ENCODE measurements at places on chromosomes 13 and 19.

GRCh38 chr19:18016209-18016910 is 8.4 kb downstream of the ARRDC2 start:
- no peak for DNase-seq

GRCh38 chr19:15456441-15456840 is 6.7 kb upstream of the WIZ start:
- DNase-seq, result no peak

DNA sequence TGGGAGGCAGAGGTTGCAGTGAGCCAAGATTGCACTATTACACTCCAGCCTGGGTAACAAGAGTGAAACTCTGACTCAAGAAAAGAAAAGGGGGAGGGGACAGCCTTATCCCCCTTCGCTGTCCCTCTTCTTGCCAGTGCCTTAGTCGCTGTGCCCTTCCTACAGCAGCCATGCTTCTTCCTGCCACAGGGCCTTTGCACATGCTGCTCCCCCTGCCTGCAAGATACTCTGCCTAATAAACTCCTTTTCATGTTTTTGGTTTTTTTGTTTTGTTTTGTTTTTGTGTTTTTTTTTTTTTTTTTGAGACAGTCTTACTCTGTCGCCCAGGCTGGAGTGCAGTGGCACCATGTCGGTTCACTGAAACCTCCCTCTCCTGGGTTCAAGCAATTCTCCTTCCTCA is 21.4 kb downstream of the NWD1 start:
- DNase-seq, result no peak

DNA sequence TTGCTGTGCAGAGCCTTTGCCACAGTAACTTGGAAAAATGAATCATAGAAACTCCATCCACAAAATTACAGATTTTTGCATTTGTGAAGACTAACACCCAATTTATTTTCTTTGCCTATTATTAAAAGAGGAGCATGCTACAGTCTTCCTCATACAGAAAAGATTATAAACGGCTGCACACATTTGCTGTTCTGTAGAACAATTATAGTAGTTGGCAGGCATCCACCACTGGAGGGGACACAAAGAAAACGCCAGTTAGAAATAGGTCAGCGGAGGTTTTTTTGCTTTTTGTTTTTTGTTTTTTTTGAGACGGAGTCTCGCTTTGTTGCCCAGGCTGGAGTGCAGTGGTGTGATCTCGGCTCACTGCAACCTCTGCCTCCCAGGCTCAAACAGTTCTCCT is 51.6 kb downstream of the SACS start:
- DNase-seq, result no peak

- DNase-seq, result no peak
Measured at GRCh38 chr13:73190477-73190876, 131.7 kb downstream of the KLF5 start.

- no peak for DNase-seq
Measured at GRCh38 chr13:32093006-32093405, 61.4 kb downstream of the FRY start.

DNA sequence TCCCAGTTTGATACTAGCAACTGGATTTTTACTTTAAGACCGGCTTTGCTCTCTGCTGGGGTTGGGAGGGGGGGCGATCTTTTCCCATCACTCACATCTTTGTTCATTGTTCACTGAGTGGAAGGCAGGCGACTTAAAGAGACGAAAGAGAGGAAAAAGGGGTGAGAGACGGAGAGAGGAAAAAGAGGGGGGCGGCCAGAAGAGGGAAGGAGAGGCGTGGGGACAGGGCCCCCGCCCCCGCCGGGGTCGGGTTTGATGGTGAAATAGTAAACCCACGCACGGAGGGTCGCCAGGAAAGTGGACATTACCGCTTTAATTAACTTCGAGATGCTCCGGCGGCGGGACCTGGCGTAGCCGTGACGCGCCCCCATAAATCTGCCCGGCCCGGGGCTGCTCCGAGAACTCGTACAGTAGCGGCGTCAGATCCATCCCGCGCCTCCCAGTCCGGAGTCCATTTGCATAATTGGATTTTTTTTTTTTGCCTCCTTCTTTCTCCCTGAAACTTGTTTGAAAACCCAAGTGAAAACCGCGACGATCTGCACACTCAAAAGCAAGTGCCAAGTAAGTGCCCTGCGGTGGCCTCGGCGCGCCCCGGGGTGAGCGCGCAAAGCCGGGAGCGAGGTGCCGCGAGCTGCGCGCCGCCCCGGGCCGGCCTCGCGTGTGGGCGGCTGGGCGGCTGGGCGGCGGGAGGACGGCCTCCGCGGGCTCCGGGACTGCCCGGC is 143.9 kb upstream of the ZNF536 start:
- DNase-seq, result no peak

- DNase-seq, result no peak
Measured at GRCh38 chr13:37488726-37489125, 109.8 kb downstream of the POSTN start.

GRCh38 chr13:35714121-35714520 is 237.6 kb upstream of the MAB21L1 start:
- DNase-seq, result peak; percentile 92

DNA sequence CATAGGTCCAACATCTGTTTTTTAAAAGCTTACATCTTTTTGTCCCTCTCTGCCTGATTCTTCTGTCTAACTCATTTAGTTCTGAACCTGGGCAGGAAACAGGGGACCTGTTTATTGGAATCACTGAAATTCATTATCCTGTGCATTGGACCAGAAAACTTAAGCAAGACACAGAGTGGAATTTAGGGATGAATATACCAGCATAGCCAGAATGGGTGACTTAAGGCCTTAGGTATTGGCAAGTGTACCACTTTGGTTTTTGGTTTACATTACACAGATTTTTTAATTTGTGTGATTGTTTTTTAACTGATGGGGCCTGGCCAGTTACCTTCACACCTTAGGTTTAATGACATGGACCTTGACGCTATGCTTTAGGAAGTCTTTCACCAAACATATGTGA is 232.5 kb downstream of the GPC5 start:
- DNase-seq, result no peak

DNA sequence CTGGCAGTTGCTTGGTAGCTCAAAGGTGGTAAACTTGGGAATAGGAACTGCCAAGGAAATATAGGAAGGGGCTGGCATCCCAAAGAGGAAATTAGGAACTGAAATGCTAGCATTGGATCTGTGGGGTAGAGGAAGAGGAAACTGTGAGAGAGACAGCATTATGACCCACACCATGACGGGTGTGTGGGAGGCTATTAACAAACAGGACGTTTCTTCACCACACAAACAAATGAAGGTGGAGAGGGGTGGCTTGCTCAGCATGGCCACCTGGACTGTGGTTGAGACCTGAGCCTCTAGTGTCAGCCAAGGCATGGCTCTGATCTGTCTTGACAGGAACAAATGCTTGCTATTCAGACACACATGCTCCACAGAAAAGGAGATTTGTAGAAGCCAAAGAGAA is 178.2 kb downstream of the B3GLCT start:
- no peak for DNase-seq

DNA sequence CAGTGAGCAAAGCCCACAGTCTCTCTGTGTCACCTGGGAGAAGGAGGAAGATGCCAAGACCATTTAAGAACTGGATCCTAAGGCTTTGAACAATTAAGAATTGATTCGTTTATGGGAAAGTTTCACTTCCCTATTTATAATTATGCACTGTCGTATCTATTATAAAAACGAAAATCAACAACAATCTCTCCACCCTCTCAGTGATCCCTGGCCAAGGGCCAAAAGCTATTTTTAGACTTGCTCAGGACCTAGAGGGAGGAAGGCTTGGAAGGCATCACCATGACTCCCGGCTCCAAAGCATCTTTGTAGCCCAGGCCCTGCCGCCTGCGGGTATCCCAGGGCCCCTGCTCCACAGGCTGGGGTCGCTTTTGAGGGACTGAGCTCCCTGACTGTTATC is 1.3 kb downstream of the RHPN2 start:
- no peak for DNase-seq

DNA sequence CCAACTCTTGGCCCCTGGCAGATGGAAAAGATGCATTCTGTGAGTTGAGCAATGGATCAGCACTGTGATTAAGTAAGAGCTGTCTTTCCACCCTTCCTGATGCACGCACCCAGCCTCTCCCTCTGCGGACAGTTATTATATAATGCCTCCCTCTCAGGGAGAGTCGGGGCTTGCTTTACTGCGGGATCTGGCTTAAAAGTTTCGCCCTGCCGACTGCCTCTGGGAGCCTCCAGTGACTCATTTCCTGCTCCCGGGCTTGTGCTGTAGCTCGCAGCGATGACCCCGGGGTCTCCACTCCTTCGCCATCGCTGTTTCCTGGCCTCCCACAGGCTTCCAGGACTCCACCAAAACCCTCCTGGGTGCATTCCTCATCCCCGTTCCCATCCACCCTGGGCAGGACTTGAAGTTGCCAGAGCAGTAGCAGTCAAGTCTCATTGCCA is 107.4 kb upstream of the SLC7A1 start:
- DNase-seq, result peak; percentile 55

GRCh38 chr19:1237754-1238368 is at the start of gene CBARP:
CBARP (minus strand) TSS chr19:1238005; CDS start chr19:1236100, 1,905 bp downstream.
- no peak for DNase-seq

DNA sequence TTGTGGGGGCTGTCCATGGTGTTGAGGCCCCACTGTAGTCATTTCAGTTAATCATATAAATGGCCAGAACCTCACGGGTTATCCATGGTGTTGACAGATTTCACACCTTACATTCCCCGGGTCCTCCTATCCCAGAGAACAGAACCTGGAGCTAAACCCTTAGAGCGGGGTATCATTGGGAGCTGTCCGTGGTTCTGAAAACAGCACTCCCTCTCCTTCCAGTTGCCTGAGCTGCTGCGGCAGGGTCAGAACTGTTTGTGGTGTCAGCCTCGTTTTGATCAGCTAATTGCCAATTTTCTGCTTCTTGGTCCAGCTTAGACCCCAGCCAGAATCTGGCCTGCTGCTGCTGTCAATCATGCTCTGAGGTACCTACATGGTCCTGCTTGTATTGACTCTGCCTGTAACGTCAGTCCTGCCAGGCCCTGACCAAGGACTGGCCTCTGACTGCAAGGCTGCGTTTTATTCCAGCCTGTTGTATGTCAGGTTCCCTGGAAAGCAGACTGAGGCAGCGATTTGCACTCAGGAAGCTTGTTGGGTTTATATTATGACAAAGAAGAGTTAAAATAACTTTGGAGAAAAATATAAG is 55.8 kb upstream of the KCTD15 start:
- no peak for DNase-seq

GRCh38 chr19:41442473-41443355 is at the start of gene ERICH4:
ERICH4 (plus strand) TSS chr19:41443156; CDS start chr19:41443170, 14 bp downstream.
- no peak for DNase-seq

GRCh38 chr19:55486971-55487923 is 989 bp upstream of the SSC5D start:
- DNase-seq, result no peak

DNA sequence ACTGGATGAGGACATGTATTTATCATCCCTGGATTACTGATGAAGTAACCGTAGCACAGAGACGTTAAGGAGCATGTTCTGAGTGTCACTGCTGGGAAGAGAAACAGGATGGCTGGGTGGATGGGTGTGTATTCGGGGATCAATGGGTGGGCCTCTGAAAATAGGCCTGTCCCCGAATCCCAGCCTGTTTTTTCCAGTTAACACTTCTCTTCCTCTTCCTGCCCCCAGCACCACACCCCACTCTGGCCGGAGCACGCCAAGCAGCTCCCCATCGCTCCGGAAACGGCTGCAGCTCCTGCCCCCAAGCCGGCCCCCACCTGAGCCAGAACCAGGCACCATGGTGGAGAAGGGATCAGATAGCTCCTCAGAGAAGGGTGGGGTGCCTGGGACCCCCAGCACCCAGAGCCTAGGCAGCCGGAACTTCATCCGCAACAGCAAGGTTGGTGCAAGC is 8.8 kb downstream of the GRAMD1A start:
- DNase-seq, result no peak

DNA sequence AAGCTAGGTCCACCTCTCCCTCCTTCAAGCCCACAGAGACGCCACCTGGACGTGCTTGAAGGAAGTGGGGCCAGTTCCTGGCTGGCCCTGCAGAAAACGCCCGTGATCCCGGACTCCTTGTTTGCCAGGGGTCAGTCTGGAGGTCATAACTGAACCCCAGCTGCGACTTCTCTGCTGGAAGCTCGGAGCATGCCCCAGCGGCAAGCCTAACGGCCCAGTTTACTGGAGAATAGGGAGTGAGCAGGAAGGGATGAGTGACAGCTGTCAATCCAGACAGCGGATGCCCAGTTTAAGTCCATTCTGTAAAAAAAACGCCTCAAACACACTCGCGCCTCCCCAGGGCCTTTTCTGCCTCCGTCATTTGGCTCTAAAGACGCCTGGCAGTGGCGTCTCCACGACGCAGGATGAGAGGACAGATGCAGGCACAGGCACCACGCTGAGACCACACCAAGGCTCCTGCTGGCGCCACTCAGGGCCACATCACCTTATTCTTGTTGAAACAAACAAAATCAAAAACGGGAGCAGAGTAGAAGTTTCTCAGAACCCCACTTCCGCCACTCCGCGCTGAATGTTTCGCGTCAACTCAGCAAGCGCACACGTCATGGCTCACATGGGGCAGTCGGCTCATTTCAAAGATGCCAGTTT is 57.6 kb downstream of the RASA3 start:
- no peak for DNase-seq

GRCh38 chr19:55901369-55902079 is 30.6 kb downstream of the NLRP13 start:
- DNase-seq, result no peak

DNA sequence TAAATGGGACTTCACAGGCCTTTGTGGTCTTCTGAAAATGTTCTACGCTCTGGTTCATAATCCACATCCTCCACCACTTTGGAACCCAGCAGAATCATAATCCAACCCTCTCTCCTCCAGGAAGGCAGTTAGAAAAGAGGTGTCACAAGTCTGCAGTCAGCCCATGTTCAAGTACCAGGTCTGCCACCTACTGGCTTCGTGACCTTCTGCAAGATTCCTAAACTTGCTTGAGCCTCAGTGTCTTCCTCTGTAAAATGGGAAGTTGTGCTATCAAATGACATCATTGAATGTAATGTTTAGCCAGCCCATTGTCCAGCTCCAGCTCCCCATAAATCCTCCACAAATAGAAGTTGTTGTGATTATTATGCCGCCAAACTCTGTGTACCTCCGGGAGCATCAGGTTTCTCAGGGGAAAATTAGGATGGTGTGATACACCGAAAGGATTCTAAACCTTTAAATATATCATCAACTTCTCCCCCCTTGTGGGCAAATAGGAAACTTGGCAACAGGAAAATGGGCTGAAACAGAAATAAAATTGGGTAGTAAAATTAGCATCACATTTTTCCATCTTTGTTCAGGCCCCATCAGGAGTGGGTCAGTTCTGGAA is 109.7 kb downstream of the NUFIP1 start:
- DNase-seq, result peak; percentile 68

GRCh38 chr13:97809576-97809975 is 143.9 kb upstream of the IPO5 start:
- DNase-seq, result no peak

DNA sequence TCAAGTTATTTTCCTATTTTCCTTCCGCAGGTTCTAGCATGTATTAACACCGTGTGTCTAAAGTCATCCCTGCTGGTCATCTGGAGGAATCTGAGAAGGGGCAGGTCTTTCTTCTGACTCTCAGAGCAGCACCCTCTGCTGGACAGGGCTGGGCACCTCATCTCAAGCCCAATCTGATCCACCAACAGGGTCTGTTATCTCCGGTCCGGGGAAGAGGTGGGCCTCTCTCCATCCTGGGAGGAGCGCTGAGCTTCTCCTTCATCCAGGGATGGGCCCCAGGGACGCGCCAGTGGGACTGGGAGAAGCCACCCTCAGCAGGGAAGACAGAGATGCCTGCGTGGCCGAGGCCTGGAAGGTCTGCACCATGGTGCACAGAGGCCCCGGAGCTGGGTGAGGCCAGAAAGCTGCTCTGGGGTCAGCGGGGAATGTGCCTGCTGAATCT is 26.0 kb upstream of the ZNF331 start:
- peak; percentile 71 for DNase-seq

- DNase-seq, result no peak
Measured at GRCh38 chr13:72527333-72527732, 200.1 kb downstream of the MZT1 start.
